Spinal cord (tissue), 10 donors: ENCODE measurements at places on chromosomes 1 and 21.

GRCh38 chr1:174996476-174996875, 3.3 kb upstream of the CACYBP start:
- no peak for DNase-seq

GRCh38 chr21:44414291-44415072, 40.8 kb upstream of the LRRC3 start:
- no peak for DNase-seq

- DNase-seq = no peak
Observed at GRCh38 chr1:65148548-65149350, 746 bp downstream of the AK4 start.

- DNase-seq = peak; percentile 93
Observed at GRCh38 chr1:246497331-246497915, 9.7 kb downstream of the SMYD3 start.

GRCh38 chr1:248094884-248095283, at the start of gene OR2L13:
Gene OR2L13 (plus strand): TSS chr1:248095184. CDS start chr1:248099376, 4,192 bp downstream.
- no peak for DNase-seq

DNA sequence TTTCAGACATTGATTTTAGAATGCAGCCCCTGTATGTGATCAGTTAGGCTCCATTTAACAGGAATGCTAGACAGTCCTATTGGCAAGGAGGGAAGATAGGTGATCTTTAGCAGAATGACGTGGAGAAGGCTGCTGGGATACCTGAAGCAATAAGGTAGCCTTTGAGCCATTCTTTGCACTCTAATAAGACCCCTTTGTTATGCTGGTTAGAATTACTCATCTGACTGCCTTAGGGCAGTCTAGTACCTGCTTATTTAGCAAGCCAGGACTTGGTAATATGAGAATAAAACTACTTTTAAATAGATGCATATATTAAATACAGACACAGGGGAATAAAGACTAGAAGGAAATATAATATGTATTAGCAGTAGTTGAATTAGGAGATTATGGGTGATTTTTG, 29.1 kb downstream of the NGF start:
- DNase-seq = no peak

- no peak for DNase-seq
Observed at GRCh38 chr1:31058012-31058411, 7.5 kb downstream of the PUM1 start.

DNA sequence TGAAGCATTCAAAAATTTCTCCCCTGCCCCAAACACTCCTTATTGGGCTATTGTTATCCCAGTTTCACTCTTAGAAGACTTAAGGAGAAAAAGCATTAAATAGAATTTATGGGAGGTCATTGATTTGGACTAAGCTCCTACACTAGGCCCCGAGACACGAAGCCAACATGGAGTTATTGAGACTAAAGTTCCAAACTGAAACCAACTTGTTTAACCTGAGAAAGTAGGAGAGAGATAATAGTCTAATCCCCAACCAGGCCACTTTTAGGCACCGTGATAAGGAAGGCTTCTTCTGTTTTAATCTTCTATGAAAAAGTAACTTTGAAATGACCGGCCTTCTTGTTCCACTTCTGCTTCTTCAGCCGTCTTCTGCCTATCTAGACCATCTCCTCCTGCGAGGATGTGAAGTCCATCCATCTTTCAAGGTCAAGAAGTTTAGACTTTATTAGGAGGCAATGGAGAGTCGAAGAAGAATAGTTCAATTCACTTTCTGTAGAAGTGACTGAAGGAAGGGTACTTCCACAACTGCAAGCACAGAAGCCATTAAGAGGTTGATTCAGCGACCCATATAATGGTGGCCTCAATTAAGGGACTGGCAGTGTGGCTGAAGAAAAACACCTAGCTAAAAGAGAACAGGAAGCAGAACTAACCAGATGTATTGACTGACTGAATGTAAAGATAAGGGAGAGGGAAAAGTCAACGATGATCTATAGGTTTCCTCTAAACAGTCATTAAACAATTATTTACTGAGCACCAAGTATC, 428.8 kb downstream of the SMYD3 start:
- no peak for DNase-seq

GRCh38 chr1:203116091-203116820, 11.3 kb upstream of the ADORA1 start:
- no peak for DNase-seq

DNA sequence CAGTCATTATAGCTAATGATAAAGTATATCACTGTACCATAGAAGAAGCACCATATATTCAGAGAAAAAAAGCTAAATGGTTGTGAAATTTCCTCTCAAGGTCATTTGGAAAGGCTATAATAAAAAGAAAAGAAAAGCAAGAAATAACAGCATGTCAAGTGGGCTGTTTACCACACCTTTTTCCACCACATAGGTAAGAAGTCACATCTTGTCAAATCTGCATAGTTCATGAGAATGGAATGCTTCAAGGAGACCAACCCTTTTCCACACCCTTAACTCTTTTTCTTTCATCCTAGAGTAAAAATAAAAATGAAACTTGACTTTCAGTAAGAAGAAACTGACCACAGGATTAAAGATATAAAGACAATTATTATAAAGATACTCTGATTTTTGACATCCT, 91.2 kb downstream of the ATP6V1G3 start:
- DNase-seq = no peak

- no peak for DNase-seq
Observed at GRCh38 chr21:28464988-28465387, 527.7 kb downstream of the LTN1 start.

GRCh38 chr1:84780000-84780716, 89.9 kb upstream of the SSX2IP start:
- DNase-seq = no peak

DNA sequence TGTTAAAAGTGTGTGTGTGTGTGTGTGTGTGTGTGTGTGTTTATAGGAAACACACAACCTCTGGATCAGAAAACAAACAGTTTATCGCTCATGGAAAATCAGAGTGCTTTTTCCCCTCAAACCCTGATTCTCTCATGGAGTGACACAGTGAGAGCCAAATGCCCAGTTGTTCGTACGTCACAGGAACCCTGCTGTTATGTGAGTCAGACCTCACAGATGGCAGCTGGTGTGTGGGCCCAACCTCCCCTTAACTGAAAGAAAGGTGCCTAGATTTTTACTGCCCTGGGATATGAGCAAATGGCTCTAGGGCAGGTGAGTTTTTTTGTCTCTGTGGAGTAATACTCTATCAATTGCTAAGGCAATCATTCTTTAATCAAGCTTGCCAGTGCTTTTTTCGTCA, 1788.1 kb downstream of the BRINP3 start:
- DNase-seq = no peak

DNA sequence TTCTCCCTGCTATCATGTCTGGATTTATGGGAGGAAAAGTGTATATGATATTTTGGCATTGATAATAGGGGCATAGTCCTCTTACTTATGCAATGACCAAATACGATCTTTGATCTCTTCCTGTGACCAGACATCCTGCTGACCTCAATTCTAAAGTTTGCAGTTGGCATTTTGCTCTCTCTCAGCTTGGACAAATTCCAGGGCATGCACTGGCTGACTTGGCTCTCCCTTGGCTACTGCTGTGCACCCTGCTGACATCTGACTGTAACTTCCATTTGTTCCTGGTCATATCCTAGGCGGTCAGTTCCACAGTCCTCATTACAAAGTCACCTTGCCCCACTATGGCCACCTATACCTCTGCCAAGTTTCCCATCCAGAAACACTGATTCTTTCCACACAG, 380.7 kb upstream of the NR5A2 start:
- DNase-seq = peak; percentile 8

GRCh38 chr1:62962901-62963776, 179.2 kb downstream of the ATG4C start:
- DNase-seq = no peak

- no peak for DNase-seq
Observed at GRCh38 chr1:15940110-15941043, 35.5 kb downstream of the ZBTB17 start.

GRCh38 chr1:48693674-48694320, 82.9 kb downstream of the BEND5 start:
- no peak for DNase-seq

DNA sequence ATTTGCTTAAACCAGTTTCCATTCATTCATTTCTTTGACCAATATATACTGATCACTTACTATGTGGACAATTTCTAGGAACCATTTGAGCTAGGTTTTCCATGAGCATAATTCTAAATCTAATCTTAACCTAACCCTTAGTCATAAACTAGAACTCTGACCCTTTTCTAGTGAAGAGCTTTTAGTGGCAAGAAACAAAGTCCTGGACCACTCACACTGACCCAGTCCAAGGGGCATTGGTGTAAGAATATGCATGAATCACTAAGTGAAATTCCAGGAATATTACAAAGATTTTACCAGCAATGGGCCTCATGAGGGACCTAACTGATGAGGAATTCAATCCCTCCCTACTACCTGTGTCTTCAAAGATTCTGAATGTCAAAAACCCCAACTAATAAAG, 40.6 kb upstream of the SLC2A1 start:
- no peak for DNase-seq

- DNase-seq = no peak
Observed at GRCh38 chr1:59509341-59509875, 212.5 kb downstream of the FGGY start.

GRCh38 chr1:226790545-226791181, 51.6 kb upstream of the ITPKB start:
- DNase-seq = no peak

GRCh38 chr1:33137800-33138199, 44.0 kb downstream of the TRIM62 start:
- no peak for DNase-seq

DNA sequence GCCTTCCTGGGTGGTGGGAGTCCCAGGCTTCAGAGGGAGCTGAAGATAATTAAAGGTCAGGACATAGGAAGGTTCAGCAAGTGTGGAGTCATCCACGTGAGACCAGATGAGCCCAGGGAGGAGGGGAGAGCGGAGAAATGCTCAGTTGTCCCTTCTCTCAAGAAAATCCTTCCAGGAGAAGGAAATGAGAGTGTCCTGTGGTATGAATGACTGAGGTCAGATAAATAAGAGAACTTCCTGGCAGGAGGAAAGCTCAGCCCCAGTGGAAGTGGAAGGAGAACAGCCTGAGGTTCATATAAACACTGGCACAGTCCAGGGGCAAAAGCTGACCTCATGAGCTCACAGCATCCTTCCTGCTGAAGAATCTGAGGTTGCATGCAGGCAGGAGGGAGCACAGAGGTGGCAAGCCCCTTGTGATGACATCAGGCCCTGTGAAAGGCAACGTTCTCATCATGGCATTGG, 97.6 kb downstream of the NAV1 start:
- no peak for DNase-seq

DNA sequence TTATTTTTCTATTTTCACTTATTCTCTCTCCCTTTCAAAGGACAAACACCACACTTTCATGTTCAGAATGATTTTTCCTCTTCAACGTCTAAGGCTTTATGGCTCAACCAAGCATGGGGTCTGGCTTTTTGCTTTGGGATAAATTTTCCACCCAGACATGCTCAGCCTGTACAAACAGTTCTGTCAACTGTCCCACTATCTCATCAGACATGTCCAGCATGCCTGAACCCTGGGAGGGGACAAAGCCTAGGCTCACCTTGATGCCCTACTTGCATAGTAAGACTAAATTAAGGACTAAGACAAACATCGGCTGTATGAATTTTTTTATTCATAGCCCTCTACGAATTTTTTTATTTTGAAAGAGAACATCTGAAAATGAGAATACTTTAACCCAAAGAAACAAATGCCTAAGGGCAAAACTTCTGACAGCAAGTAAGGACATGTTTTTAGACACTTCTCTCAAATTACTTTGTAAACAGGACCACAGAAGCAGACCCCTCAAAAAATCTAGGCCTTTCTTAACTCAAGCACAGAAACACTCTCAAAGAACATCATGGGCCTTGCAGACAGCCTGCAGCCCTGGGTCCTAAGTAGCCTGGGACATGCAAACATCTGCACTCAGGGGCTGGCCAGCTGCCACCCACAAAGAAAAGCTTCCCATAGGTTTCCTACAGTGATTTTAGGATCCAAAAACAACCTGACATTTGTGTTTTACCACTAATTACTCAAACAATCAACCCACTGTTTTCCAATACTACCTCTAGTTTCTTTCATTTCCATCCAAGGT, 72.3 kb upstream of the PALMD start:
- DNase-seq = peak; percentile 48

DNA sequence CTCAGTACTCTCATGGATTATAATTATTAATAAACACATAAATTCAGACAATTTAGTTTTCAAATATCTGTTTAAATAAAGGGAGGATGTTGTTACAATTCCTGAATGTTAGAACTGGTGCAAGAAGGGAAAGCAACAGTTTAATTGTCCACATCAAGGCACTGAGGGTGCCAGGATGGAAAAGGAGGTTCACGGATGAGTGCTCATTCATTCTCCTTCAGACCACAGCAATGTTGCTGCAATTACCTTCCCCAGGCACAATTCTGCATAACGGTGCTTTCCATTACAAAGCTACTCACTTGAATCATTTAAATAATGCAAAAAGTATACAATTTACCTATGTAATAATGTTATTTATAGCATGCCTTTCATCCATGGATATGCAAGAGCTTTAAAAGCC, 52.3 kb upstream of the COG2 start:
- DNase-seq = no peak

- no peak for DNase-seq
Observed at GRCh38 chr21:45491056-45491455, 51.2 kb downstream of the SLC19A1 start.

- DNase-seq = no peak
Observed at GRCh38 chr1:228836427-228836826, 101.1 kb downstream of the RHOU start.

DNA sequence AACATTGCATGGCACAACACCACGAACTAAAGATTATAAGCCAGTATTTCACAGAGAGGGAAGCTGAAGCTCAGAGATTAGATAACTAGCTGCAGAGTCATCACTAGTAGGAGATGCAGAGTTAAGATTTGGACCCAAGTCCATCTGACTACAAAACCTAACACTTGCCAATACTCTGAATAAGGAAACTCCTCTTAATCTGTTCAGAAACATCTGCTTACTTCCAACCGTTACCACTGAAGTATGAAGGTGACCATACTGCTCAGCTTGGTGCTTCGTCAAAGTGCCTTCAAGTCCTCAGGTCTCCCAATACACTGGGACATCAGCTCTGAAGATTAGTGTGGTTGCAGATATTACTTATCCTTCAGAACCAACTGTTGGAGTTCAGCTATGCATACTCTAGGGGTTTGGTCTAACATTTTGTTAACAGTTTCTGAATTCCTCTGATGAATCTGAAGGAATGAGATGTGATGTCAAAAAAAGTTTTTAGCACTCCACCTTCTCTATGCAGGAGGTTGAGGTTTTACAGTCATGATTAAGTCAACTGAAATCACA, 179.6 kb downstream of the TPR start:
- DNase-seq = no peak

DNA sequence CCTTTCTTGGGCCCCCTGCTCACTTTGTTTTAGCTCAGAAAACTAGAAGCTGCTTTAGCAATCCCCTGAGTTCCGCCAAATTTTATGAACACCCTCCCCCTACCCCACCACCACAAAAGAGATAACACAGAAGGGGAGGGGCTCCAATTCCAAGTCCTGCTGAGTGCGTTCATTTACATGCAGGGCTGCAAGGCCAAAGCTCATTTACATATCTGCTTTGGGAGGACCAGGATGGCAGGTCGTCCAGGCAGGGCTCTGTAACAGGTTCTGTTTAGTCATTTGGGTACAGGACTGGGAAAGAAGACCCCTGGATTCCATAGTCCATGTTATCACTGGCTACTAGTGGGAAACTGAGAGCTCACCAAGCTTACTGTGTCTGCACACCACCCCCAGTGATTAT, 35.9 kb upstream of the KIF21B start:
- no peak for DNase-seq

GRCh38 chr1:209670441-209671082, 4.7 kb upstream of the G0S2 start:
- DNase-seq = no peak
